Kidney (tissue), 22 donors: ENCODE measurements at places on chromosomes 2 and 18. TPM values are rescaled to one million over a fixed set of nuclear protein-coding genes. Genes with fewer than 3 reads are reported as not detected.
A peak's percentile ranks its signal among the peaks of the same experiment; 100 is the strongest.

Gene ITGB6
- total RNA-seq = 302 TPM

Gene COL3A1
- 138 TPM for total RNA-seq

Gene AQP12A
- total RNA-seq = not detected

Gene EGR4
- not detected for total RNA-seq

Gene PKDCC
- 52.2 TPM for total RNA-seq

Gene IL37
- not detected for total RNA-seq

Gene TUBA4B
- 0.98 TPM for total RNA-seq

GRCh38 chr2:42819160-42819559 is 26.8 kb upstream of the HAAO start:
- H3K4me1 ChIP-seq = no peaks in the 10 kb centered on the region
- no peak for DNase-seq
- H3K27ac ChIP-seq = no peak overlapping the region
- no peaks in the 10 kb centered on the region for H3K36me3 ChIP-seq
- H3K4me3 ChIP-seq = no peak overlapping the region
- H3K27me3 ChIP-seq = no peaks in the 10 kb centered on the region

DNA sequence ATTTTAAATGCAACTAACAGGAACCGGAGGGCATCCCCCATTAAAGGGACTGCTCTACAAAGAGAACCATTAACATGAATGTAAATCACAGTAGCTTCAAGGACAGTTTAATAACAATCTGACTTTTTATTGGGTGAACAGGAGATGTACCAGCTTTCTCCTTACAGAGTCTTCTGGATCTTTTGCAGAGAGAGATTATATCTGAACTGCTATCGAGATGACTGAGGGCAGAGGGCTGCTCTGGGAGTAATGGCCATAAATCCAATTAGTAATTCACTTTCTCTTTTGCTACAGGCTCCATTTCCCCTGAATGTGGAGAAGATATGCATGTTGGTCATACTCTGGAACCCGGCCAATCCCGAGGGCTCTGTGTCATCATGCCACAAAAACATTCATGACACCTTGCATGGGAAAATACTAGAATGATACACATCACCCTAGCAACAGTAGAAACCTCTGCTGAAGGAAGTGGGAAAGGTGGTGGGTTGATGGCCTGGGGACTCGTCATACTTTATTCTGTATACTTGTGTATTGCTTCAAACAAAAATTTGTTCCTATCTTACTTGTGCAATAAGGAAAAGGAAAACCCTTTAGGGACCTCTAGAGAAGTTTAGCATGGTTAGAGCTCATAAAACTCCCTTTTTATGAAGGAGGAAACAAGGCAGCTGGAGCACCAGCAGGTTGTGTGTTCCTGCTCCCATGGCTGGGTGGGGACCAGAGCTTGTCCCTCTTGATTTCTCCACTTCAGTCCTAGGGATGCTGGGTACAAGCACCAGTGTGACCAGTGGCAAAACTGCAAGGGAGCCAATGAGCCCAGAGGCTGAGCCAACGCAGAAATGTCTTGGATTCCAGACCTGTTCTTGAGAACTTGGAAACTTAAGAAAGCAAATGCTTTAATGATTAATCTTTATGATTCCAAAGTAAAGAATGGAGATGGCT is 26.0 kb downstream of the CTAGE1 start:
- no peaks in the 10 kb centered on the region for H3K36me3 ChIP-seq
- no peak overlapping the region for H3K4me3 ChIP-seq
- peak; percentile 44 for DNase-seq
- no peaks in the 10 kb centered on the region for H3K4me1 ChIP-seq
- H3K27me3 ChIP-seq = no peaks in the 10 kb centered on the region
